ENCODE measurements at places on chromosomes 4 and X.

- no peak for DNase-seq
Observed at GRCh38 chrX:54794028-54794427, 4.0 kb downstream of the ITIH6 start.

- DNase-seq: no peak
Observed at GRCh38 chr4:155208258-155209054, at the start of gene NPY2R. Gene NPY2R, plus strand, starts transcription at chr4:155208636. Its CDS starts 5,304 bp downstream, at chr4:155213940.

GRCh38 chrX:25597551-25597950, 540.6 kb upstream of the MAGEB18 start:
- DNase-seq: no peak

DNA sequence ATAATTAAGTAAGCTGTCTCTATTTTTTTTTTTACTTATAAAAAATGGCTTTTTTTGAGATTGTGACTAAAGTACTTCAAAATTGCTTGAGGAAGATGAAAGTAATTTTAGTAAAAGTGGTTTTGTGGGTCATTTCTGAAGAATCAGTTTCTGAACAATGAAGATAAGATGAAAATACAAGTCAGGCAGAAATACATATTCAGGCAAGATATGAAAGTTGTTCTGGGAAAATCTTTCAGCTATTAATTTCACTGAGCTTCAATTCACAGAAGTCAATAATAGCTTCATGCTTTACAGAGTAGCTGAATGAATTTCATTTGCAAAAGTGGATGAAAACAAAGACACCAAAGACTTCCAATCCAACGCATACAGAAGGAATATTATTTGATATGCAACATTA, 305.2 kb upstream of the ARSJ start:
- DNase-seq: no peak

DNA sequence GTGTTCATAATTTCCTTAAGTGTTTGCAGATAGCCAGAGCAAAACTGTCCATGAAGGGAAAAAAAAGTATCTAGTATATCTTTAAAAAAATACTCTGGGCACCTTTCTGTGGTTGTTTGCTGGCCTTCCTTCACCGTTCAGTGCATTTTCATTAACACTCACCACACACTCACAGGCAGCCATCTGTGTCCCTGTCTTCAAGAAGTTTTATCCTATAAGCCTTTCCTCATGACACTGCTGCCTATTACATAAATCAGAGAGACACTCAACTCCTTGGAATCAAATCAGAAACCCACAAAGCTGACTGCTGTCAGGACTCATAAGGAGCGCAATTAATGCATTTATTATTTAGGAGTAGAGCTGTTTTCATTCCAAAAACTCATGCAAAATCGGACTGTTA, 1720.2 kb downstream of the PCDH7 start:
- no peak for DNase-seq

- DNase-seq: no peak
Observed at GRCh38 chrX:53073115-53073586, 9.0 kb upstream of the TSPYL2 start.

- peak; percentile 29 for DNase-seq
Observed at GRCh38 chr4:158170691-158171561, 1.9 kb downstream of the GASK1B start.

- no peak for DNase-seq
Observed at GRCh38 chrX:25034889-25035288, 19.1 kb upstream of the ARX start.

DNA sequence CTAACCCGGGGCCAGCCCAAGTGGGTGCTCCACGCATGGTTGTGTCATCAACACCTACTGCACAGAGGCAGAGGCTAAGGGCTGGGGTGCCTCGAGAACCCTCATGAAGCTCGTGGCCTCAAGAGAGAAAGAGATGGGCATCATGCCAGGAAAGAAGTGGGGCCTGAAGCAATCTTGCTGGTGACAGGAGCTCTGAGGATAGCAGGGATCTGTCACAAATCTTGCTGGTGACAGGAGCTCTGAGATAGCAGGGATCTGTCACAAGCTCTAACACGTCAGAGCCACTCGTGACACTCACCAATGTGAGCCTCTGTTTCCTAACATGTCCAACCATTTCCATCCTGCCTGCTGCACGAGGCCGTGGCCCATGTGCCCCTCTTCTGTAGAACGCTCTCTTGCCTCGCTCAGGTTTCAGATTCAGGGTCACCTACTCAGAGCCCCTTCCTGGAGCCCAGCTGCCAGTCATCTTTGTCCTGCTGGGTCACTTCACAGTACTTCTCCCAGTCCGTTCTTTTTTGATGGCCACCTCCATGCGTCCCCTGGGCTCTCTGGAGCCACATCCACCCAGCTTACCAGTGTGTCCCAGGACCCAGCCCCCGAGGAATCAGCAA, 21.1 kb downstream of the PNMA6E start:
- no peak for DNase-seq

- DNase-seq: no peak
Observed at GRCh38 chr4:158835226-158836001, 66.6 kb downstream of the FNIP2 start.

DNA sequence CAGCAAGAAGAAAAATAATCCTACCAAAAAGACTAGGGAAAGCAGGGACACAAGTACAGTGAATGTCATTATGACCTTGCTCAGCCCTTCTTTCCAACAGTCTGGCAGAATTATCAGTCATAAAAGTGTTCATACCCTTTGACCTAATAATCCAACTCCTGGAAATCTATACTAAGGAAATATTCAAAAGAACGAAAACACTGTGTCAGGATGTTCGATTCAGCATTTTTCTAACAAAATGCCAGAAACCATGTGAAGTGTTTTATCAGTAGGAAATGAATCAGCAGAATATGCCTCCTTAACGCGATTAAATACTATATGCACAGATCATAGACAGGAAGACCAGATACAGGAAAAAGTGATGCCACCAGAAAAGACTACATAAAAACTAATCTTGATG, 16.2 kb upstream of the S100G start:
- no peak for DNase-seq

DNA sequence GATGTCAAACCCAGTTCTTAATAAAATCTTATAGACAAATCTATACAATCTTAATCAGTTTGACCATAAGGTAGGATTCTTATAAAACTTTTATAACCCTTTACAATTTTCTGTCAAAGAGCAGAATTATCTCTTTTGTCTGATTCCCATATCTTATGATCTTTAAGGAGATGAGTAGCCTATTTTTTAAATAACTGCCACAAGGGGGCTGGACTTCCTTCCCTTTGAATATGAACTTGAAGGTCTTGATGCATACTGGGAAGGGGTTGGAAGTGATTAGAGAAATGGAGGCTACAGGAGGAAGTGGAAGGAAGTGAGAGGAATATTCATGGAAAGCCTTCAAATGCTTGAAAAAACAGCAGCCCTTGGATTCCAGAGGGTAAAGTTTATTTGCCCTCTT, 111.1 kb downstream of the APOOL start:
- no peak for DNase-seq

DNA sequence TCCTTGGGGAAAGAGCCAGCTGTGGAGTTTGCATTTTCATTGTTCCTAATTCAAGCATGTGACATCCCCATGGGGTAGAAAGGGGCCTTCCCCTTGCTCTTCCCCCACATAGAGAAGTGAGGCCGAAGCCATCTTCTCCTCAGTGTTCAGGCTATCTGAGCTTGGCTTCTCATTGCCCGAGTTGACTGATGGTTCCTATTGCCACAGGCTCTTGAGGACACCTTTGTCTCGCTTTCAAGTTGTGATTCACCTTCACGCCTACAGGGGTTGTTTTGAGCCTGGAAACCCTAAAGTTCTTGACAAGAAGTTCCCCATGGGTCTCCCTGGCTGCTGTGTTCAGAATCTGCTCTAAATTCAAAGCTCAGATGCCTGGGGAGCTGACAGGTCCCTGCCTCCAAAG, 25.0 kb downstream of the CCNQ start:
- peak; percentile 34 for DNase-seq

DNA sequence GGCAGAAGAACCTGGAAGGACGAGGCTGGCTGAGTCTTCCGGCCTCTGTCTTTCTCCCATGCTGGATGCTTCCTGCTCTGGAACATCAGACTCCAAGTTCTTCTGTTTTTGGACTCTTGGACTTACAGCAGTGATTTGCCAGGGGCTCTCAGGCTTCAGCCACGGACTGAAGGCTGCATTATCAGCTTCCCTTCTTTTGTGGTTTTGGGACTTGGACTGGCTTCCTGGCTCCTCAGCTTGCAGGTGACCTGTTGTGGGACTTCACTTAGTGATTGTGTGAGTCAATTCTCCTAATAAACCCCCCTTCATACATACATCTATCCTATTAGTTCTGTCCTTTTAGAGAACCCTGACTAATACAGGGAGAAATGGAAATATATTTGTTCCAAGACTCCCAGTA, 265.8 kb downstream of the PCDH18 start:
- no peak for DNase-seq

Measured in GM10248 (cell line).